Activated T-cell treated with anti-CD3 and anti-CD28 coated beads for 48 hours (primary cell): ENCODE measurements at places on chromosomes 7 and 10.

DNA sequence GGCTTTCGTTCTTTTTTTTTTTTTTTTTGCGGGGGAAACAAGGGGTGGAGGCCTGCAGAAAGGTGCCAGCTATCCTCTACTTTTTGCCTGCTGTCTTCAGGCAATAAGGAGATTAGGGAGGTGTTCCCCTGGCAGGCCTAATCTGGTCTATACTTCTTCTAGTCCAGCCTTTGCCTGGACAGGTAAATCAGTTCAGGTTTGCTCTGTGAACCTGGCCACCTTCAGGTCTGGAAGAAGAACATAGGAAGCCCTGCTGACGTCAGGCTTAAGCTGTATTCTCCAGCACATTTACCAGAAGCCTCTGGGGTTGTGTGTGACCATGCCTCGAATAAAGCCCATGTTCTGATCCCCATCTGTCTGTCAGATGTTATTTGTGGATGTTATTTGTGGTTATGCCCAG is 115.4 kb downstream of the SDK1 start:
- no peak for DNase-seq

DNA sequence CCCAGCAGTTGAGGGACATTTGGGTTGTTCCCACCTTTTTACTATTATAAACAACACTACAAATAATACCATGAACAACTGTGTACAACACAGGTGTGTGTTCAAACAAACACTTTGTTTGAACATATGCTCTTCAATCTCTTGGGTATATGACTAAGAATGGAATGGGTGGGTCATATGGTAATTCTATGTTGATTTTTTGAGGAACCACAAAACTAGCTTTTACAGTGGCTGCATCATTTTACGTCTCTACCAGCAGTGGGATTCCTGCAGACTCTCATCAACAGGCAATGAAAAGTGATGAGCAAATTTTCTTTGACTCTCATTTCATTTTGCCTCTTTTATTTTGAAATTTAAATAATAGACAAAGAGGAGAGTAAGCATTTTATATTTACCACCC is 116.9 kb upstream of the KLF14 start:
- no peak for DNase-seq

GRCh38 chr10:85641479-85642009 is 725.1 kb downstream of the GRID1 start:
- DNase-seq, result no peak

DNA sequence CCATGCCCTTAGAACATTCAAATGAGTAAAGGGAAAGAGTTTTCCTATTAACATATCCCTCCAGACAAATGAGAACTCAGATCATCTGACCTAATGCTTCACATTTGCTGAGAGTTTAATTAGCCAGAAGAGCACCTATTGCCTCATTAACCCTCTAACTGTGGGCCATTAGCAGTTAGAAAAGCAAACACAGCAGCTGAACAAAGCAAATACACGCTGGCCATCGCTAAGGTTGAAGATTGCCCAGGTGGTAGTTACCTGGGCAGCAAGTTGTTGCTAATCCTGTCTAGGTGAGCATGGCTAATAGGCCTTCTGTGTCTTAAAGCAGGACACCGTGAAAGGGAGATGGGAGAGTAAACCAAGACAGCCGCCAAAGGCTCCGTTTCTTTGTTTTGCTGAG is 49.9 kb upstream of the UCN3 start:
- no peak for DNase-seq

DNA sequence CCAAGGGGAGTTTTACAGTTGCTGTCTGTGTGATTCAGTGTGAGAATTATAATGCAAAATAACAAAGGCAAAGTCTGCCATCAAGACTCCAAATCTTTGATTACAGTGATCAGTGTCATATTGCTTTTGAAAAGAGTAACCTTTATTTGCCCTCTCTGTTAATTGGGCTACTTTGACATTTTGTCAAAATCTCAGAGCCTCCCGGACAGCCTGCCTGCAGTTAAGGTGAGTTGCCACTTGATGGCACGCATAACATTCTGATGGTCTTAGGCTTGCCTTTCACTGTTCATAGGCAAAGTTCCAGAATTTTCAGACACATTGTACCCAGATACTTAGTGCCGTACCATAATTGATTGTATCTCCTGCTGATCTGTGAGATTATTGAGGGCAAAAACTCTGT is 253.5 kb downstream of the ABCA13 start:
- no peak for DNase-seq

DNA sequence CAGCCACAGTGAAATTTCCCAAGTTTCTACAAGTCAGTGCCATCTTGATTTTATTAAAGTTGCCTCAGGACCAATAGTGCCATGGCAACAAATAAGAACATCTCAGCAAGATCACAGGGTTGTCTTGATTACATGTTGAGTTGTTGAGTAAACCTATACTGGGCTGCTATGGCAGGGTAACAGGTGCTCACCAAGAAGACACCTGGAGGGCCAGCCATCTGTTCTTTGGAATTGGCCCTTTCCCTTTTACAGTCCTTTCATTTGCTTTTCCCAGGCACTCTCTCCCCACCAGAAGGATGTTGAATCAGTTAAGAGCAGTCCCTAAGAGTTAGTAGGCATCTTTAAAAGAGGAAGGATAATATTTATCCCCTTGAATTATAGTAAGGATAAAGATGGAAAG is 582.0 kb downstream of the TNS3 start:
- DNase-seq, result no peak

GRCh38 chr7:117781707-117782106 is 91.5 kb downstream of the CTTNBP2 start:
- no peak for DNase-seq

DNA sequence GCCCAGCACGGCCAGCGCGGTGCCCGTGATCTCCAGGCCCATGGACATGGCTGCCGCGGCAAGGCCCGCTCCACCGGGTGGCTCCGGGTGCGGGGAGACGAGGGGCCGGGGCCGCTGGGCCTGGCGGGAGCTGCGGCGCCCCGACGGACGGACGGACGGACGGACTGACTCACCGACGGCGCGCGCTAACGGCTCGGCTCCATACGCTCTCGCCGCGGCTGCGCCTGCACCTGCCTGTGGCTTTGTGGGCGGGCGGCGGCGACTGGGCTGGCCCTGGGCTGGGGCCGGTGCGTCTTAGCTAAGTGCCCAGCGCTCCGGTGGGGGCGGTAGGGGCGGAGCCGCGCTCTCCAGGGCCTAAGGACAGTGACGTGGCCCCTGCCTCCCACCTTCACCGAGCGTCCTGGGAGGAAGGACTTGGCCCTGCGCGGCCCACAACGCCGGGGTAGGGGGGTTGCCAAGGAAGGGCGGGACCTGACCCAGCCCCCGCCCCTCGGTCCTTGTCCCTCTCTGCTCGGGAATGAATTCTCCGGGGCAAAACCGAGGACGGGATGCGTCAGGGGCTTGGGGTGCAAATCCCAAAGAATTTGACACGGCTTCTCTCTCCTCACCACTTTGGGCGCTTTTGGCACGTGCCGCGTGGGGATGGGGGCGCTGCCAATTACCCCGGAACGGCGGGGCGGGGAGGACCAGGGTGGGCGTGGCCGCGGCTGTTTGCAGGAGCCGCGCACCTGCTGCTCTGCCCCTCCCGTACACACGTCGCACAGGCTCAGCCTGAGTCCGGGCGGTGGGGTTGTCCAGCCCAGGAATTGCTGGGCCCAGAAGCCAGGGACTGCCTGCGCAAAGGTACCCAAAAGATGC is at the start of gene CLDN3:
CLDN3 (minus strand) TSS at position 269 of the 858 bp plus-strand sequence; CDS start at position 48, 221 bp downstream.
- DNase-seq, result no peak

GRCh38 chr10:65861249-65861648 is 1064.6 kb upstream of the LRRTM3 start:
- DNase-seq, result no peak

GRCh38 chr7:1624999-1625927 is 44.8 kb upstream of the ELFN1 start:
- no peak for DNase-seq

DNA sequence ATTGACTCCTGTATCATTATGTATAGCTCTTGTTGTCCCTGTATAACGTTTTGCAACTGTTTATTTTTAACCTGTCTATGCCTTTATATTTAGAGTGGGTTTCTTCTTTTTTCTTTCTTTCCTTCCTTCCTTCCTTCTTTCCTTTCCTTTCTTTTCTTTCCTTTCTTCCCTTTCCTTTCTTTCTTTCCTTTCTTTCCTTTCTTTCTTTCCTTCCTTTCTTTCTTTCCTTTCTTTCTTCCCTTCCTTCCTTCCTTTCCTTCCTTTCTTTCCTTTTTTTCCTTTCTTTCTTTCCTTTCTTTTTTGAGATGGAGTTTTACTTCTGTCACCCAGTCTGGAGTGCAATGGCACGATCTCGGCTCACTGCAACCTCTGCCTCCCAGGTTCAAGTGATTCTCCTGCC is 5.9 kb downstream of the JAKMIP3 start:
- no peak for DNase-seq

DNA sequence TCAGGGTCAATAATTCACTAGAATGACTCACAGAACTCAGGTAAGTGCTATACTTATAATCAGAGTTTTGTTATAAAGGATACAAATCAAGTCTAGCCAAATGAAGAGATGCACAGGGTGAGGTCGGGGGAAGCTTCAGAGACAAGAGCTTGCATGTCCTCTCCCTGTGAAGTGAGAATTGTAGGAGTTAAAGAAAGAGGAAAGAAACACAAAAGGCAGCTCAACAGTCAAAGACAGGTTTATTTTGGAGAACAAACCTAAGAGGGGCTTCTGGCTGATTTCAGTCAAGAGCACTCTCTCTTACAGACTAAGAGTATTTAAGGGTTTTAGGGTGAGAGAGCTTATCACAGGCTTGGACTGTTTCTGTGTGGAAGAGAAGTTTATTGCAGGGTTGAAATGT is 600.5 kb upstream of the C7orf33 start:
- DNase-seq, result no peak

DNA sequence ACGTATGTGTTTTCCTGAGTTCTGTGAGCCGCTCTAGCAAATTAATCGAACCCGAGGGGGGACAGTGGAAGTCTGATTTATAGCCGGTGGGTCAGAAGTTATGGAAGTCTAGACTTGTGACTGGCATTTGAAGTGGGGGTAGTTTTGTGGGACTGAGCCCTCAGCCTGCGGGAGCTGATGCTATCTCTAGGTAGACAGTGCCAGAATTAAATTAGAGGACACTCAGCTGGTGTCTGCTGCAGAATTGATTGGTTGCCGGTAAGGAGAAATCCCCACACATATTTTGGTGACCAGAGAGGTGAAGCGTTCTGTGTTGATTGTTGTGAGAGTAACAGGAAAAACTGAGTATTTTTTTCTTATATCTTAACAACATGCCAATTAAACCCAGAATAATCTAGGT is 143.8 kb upstream of the ADCY1 start:
- DNase-seq, result no peak

DNA sequence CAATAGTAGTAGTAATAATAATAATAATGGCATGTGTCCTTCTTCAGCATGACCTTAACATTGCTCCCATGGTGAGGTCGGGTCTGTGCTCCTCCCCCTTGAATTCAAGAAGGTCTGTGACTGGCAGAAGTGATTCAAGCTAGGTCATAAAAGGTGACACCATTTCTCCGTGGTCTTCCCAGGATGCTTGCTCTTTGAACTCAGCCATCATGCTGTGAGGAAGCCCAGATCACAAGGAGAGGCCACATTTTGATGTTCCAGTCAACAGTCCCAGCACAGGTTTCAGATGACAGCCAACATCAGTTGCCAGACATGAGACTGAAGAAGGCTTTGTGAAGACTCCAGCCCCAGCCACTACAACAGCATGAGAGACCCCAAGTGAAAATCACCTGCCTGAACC is 83.9 kb downstream of the SEPTIN14 start:
- no peak for DNase-seq

- DNase-seq, result no peak
These were observed 3.4 kb downstream of the SLC35G1 start for GRCh38 chr10:93897070-93897780.

- DNase-seq, result no peak
These were observed 94.1 kb downstream of the CDCA7L start for GRCh38 chr7:21851559-21851967.

DNA sequence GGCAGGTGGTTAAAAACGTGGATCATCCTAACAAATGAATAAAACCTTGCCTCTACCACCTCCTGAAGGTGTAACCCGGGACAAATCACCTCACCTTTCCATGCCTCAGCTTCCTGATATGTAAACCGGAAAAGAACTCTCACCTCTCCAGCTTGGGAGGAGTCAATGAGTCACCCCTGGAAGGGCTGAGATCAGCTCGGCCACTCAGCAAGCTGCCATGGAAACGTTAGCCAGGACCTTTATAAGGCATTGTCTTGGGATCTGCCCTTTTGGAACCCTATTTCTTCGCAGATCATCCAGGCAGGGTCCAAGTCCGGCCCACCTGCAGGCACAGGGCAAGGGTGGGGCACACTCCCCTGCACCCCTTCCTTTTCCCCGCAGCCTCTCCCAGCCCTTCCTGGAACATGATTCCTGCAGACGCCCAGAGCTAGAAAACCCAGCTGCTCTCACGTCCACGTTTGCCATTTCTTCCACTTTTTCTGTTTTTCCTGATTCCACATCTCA is 81.6 kb upstream of the PFKP start:
- no peak for DNase-seq

DNA sequence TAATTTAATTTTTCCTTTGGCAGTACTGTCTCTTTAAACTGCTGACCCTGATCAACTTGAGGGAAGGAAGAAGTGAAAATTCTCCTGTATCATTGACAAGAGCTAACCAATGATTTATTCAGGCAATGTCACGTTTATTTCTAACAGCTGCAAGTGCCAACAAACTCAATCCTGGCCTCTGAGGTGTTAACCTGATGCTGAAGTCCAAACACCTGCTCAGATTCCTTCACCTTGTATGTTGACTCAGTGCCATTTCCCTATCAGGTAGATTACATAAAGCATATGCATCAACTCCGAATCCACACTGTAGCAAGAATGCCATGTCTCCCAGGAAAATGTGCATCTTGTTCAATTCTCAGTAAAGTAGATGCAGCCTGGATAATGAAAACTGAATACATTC is 820.0 kb downstream of the XPNPEP1 start:
- no peak for DNase-seq

- DNase-seq, result no peak
These were observed 200.1 kb upstream of the MEOX2 start for GRCh38 chr7:15886626-15887025.

DNA sequence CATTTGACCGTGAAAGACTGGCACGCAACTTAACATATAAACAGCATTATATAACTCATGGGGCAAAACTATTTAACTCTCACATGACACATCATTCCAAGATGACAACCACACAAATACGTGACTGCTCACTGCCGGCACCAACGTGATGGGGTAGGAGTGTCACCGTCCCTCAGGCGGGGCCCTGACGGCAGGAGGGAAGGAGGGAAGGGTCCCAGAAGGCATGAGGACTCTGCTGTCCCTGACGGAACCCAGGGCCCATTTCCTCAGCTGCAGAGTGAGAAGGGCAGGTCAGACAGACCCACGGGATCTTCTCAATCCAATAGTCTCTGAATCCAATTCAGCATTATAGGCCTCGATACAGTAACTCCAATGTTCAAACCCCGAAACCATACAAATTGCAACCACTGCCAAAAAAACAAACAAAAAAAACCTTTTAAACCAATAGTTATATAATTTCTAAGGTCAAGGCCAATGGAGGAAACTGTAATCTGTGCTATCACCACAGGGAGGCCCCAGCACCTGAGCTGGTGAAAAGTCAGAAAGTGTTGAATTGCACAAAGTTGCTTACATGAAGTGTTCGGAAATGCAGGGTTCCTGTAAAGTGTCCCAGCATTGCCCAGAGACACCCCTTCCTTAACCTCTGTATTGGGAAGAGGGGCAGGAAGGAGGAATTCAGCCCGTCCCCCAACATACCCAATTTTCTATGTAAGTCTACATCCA is 137.4 kb downstream of the TNS3 start:
- no peak for DNase-seq

- no peak for DNase-seq
These were observed 126.6 kb upstream of the BET1 start for GRCh38 chr7:94130716-94131115.
